ENCODE measurements at places on chromosomes 1 and 21.

DNA sequence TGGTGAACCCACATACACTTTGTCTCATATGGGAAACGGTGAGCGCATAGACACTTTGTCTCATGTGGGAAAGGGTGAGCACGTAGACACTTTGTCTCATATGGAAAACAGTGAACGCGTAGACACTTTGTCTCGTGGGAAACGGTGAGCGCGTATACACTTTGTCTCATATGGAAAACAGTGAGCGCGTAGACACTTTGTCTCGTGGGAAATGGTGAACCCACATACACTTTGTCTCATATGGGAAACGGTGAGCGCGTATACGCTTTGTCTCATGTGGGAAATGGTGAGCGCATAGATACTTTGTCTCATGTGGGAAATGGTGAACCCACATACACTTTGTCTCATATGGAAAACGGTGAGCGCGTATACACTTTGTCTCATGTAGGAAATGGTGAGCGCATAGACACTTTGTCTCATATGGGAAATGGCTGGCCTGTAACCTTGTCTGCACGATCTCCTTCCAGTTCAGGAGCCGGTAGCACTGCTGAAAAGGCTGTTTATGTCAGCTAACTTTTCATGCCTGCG is 50.7 kb upstream of the TRAPPC10 start:
- DNase-seq, result no peak

- no peak for DNase-seq
These were observed 532 bp downstream of the CSF1 start for GRCh38 chr1:109910963-109911798.

GRCh38 chr21:28337315-28337714 is 655.4 kb downstream of the LTN1 start:
- no peak for DNase-seq

DNA sequence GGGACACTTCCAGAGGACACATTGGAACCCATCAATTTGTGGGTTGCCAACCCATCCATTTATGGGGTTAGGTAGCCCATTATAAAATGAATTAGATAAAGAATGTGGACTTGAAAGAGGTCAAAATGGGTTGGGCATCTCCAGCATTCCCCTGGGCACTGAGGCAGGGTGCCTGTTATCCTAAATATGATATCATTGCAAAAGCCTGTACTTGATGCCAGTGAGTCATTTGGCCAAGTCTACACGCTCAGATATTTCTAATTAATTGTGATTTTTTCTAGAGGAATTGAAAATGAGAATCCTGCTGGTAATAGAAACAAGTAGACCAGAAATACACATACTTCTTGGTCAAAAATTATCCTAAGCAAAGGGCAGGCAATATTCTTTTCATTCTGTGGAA is 21.9 kb upstream of the NBL1 start:
- no peak for DNase-seq

Measured in suppressor macrophage (primary cell).